Hepatic stellate cell (primary cell): ENCODE measurements at places on chromosomes 11 and 22.

GRCh38 chr22:24727218-24727851, 47.2 kb downstream of the PIWIL3 start:
- DNase-seq, result peak; percentile 61

DNA sequence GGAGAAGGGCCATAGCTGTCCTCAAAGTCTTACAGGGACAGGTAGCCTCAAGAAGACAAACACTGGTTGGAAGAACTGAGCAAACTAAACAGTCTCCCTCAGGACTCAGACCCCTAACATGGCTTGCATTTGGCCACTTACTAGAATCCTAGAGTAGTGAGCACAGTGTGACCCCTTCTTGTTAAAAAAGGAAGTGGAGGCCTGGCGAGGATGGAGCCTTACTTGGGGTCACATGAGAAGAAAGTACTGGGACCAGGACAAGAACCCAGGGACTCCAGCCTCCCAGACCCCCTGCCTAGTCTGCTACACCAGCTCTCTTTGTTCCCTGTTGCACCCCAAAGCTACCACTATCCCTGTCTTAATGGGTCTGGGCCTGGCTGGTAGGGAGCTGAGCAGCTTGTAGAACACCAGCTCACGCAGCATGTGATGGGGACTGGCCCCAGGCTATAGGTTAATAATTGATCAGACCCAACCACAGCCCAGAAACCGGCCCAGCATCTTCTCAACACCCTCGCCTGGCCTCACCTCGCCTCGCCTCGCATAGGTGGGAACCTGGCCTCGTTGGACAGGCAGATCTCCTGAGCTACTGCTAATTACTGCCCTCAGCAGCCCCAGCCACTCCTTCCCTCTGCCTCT, 17.6 kb downstream of the DGAT2 start:
- no peak for DNase-seq

DNA sequence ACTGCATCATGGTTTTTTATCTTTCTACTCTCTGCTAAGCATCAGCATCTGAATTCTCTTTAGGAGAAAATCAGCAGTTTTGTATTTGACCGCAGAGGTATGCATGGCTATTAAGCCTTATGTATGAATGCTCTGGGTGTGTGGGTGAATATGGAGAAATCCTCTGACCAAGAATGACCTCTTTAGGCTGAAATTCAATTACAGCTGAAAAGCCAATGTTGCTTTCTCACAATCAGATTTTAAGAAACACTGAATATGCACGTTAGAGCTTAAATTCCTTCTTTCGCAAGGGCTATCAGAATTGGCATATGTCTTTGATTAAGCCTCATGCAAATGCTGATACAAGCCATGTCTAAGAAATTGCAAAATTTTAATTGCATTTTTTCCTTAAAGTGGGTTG, 43.2 kb downstream of the ARHGAP42 start:
- DNase-seq, result no peak

DNA sequence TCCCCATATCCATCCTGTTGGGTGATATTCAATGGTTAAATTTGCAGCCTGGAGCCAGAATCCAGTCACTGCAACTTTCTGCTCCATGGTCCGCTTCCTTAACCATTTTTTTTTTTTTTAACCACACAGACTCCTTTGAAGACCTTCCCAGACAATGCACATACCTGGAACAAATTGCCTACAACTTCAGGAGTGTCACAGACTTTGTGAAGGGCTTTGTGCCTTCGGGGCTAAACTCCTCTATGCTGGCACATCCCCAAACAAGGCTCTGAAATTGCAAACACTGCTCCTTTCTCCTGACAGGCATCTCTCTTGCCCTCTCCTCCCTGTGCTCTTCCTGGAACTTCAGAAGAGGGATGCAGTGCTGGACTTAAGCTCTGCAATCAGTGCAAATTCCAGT, 40.6 kb downstream of the TENM4 start:
- no peak for DNase-seq

GRCh38 chr22:45418056-45418769, 4.7 kb downstream of the RIBC2 start:
- DNase-seq, result no peak

DNA sequence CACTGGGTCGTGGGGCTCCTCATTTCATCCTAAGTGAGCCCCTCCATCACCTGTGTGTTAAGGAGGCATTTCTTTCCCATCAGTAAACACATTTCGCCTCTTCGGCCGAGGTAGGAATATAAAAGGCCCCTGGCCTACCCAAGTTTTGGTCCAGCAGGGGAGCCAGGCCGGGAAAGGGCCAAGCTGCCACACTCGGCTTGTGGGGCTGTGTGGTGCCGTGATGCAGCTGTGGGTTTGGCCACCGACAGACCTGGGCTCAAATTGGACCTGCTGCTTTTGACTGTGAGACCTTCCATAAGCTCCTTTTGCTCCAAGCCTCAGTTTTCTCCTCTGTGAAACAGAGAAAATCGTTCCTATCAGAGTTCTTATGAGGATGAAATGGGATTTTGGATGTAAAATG, 771 bp downstream of the NDUFV1 start:
- DNase-seq, result no peak

DNA sequence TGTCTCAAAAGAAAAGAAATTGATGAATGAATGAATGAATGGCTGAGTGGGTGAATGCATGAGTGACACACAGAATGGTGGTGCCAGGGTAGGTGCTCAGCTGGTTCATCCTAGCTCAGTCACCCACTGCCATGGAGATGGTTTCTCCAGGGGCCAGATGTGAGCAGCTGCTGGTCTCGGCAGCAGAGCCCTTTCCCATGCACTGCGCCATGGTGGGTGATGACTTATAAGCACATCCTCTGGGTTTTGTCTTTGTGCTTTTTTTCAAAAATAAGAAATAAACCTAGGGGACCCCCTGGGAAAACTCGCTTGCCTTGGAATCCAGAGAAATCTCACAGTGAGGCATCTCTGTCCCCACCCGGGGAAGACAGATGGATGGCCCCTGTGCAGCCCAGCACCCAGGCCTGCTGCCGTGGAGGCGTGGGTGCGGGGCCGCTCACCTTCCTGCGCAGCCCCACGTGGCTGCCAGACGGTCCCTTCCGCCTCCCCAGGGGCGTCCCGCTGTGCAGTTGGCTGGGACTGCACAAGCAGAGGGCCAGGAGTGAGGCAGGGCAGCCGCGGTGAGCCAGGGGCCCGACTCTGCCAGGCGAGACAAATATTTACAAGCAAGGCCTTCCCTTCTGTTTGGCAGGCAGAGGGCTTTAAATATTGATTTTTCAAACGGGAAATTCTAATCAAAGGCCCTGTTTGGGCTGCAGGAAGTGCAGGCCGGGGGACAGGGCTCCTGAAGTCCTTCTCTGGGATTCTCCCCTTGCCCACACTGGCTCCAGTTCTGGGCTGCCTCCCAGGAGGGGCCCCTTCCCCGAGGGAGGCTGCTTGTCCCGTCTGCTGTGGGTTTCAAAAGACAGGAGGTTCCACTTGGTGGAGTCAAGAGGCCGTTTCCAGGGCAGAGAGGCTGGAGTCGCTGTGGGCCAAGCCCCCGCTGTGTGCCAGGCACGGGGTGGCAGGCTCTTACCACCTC, 24.3 kb downstream of the MPPED1 start:
- no peak for DNase-seq

DNA sequence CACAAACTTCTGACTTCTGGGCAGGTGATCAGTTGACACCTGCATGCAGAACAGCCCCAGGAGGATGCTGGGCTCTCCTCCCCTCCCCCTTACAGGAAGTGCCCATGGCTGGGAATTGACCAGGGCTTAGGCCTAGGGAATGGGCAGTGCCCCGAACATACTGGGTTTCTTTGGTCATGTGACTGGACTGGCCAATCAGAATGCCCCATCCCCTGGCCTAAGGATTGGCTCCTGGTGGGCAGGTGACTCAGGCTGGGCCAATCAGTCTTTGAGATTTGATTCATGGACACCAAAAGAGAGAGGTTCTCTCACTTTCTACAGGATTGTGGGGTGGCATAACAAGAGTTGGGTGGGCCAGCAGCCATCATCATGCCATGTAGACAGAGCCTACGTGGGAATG, 37.1 kb downstream of the MCM5 start:
- DNase-seq, result peak; percentile 37

DNA sequence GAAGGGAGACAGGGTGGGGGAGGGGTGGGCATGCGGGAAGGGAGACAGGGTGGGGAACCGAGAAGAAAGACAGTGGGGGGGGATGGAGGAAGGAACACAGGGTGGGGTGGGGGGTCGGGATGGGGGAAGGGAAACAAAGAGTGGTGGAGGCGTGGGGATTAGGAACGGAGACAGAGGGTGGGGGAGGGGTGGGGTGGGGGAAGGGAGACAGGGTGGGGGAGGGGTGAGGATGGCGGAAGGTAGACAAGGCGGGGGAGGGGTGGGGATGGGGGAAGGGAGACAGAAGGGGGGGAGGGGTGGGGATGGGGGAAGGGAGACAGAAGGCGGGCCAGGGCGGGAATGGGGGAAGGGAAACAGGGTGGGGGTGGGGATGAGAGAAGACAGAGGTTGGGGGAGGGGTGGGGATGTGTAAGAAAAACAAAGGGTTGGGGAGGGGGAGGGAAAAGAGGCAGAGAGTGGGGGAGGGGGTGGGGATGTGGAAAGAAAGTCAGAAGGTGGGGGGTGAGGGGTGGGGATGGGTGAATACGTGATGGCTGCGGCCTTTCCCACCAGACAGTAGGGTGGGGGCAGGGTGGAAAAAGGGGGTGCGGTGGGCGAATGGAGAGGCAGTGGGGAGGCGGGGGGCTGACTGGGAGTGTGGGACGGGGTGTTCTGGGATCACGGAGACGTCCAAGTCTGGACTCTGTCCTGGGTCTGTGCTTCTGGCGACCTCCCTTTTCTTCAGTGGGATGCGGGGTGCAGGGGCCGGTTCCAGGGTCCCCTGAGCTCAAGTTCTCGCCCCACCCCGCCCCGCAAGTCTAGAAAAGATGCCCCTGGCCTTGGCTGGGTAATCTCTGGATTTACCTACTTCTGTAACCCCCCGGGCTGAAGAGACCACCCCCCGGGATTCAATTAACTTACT, 744 bp downstream of the PRAME start:
- DNase-seq, result no peak

DNA sequence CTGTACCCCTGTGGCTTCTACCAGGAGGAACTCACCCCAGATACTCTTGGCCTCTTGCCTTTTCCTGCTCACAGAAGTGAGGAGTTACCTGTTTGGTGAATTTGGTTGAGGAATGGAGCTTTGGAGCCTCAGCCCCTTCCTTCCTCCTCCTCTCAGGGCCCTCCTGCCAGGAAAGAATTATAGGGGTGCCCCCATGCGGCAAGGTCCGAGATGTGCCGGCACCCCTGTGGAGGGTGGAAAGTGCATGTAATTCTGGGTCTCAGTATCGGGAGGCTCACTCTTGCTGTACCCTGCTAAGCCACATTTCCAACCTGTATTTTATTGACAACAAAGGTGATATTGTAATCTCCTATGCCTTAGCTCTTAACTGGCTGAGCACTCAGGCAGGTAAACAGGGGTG, 13.7 kb upstream of the IGSF22 start:
- DNase-seq, result no peak

GRCh38 chr22:48885919-48886305, 941.8 kb downstream of the BRD1 start:
- no peak for DNase-seq

DNA sequence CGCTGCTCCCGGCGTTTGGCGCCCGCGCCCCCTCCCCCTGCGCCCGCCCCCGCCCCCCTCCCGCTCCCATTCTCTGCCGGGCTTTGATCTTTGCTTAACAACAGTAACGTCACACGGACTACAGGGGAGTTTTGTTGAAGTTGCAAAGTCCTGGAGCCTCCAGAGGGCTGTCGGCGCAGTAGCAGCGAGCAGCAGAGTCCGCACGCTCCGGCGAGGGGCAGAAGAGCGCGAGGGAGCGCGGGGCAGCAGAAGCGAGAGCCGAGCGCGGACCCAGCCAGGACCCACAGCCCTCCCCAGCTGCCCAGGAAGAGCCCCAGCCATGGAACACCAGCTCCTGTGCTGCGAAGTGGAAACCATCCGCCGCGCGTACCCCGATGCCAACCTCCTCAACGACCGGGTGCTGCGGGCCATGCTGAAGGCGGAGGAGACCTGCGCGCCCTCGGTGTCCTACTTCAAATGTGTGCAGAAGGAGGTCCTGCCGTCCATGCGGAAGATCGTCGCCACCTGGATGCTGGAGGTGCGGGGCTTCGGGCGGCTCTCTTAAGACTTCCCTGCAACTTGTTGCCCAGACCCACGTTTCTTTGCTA, at the start of gene CCND1:
Gene CCND1 (plus strand): TSS at position 162 of the 587 bp plus-strand sequence. CDS start 158 bp downstream, at position 320.
- DNase-seq, result peak; percentile 89

GRCh38 chr11:13140873-13141655, 131.9 kb downstream of the RASSF10 start:
- no peak for DNase-seq

GRCh38 chr11:33263549-33263948, 6.4 kb downstream of the HIPK3 start:
- no peak for DNase-seq

DNA sequence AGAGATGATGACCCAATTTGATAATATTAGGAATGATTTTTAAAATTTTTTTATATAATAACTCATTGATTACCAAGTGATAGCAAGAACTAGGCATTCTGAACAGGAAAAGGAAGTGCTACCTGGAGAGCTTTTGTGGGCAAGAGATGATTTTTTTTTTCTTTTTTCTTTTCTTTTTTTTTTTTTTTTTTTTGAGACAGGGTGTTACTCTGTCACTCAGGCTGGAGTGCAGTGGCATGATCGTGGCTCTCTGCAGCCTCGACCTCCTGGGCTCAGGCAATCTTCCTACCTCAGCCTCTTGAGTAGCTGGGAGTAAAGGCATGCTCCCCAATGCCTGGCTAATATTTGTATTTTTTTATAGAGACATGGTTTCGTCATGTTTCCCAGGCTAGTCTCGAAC, 40.4 kb downstream of the TNRC6B start:
- no peak for DNase-seq

- no peak for DNase-seq
Observed at GRCh38 chr11:11070976-11071375, 213.1 kb upstream of the ZBED5 start.

DNA sequence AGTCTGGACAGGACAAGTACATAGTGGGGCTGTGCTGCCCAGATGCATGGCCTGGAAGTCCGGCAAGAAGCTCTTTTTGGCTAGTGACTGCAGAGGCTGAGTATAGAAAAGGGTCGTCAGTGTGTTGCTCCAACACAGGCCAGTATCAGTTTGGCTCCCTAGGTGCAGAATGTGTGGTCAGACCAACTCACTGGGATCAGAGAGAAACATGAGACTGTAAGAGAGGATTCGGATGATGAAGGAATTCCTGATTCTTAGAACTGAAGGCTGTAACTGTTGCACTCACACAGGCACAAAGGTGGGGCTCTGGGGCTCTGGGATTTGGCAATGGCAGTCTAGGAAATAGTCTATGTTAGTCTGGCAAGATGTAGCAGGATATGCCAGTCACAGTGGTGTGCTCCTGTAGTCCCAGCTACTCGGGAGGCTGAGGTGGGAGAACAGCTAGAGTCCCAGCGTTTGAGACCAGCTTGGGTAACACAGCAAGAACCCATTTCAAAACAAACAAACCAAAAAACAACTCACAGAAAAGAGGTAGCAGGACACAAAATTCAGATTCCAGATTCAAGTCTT, 11.1 kb upstream of the UPB1 start:
- DNase-seq, result no peak
